ENCODE measurements at places on chromosomes 16 and 17.

- DNase-seq = no peak
These were observed 67.4 kb upstream of the CLEC18A start for GRCh38 chr16:69883744-69884143.

GRCh38 chr16:12771341-12771798, 32.3 kb downstream of the CPPED1 start:
- DNase-seq = no peak

- no peak for DNase-seq
These were observed 10.7 kb upstream of the CISD3 start for GRCh38 chr17:38719289-38719942.

GRCh38 chr16:66741169-66741900, 10.1 kb downstream of the DYNC1LI2 start:
- DNase-seq = no peak

- DNase-seq = no peak
These were observed 15.7 kb downstream of the MARCHF10 start for GRCh38 chr17:62792447-62792800.

GRCh38 chr17:40953881-40954280, 12.9 kb downstream of the KRT39 start:
- DNase-seq = no peak

DNA sequence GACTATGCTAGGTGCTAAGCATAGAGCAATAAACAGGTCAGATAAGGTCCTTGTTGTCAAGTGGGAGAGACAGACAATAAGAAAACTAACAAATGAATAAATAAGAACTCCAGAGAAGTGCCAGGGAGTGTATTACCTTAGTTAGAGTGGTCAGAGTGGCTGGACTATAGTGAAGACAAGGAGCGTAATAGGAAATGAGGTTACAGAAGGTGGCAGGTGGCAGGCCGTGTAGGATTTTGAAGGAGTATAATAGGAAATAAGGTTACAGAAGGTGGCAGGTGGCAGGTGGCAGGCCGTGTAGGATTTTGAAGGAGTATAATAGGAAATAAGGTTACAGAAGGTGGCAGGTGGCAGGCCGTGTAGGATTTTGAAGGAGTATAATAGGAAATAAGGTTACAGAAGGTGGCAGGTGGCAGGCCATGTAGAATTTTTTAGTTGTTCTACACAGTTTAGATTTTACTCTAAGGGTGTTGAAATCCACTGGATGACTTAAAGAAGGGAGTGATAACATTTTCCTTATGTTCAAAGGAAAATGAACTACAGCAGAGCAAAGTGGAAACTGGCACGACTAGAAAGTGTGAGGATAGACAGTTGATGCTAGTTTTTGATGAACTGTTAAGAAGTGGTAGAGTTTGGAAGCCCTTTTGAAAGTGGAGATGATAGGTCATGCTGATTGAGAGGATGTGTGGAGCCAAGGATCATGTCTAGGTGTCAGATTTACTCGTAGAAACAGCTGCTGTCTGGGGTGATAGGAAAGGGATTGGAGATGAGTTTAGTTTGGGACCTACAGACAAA, 3.6 kb upstream of the KRTAP3-1 start:
- no peak for DNase-seq

- DNase-seq = no peak
These were observed 28.7 kb downstream of the NXPH3 start for GRCh38 chr17:49604314-49604869.

- DNase-seq = no peak
These were observed 8.0 kb downstream of the HS3ST3A1 start for GRCh38 chr17:13593757-13594156.

- no peak for DNase-seq
These were observed 79.7 kb downstream of the CYLD start for GRCh38 chr16:50821586-50821985.

GRCh38 chr17:82678265-82678891, 20.1 kb downstream of the RAB40B start:
- no peak for DNase-seq

GRCh38 chr16:73214825-73215677, 167.1 kb upstream of the ZFHX3 start:
- no peak for DNase-seq

DNA sequence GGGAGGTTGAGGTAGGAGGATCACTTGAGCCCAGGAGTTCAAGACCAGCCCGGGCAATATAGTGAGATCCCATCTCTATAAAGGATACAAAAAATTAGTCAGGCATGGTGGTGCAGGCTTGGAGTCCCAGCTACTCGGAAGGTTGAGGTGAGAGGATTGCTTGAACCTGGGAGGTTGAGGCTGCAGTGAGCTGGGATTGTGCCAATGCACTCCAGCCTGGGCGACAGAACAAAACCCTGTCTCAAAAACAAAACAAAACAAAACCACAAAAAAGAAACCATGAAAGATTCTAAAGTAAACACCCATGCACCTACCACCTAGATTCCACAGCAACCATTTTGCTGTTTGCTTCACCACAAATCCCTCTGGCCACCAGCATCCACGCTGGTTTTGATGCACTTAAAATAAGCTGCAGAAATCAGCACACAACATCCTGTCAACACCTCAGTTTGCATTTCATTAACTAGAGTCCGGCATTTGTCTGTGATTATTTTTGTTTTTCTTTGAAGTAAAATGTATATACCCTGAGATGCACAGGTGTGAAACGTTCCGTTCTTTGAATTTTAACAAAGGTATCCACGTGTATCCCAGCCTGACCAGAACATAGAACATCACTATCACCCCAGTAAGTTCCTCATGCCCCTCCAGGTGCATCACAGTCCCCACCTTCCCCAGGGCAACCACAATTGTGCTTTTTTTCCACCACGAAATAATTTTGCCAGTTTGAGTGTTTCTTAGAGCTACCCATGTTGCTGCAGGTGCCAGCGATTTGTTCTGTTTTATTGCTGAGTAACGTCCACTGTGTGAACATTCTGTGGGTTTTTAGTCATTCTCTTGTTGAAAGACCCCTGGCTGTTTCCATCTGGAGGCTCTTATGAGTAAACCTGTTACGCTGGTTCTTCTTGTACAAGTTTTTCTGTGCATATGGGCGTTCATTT, 191.5 kb downstream of the SEC14L1 start:
- no peak for DNase-seq

DNA sequence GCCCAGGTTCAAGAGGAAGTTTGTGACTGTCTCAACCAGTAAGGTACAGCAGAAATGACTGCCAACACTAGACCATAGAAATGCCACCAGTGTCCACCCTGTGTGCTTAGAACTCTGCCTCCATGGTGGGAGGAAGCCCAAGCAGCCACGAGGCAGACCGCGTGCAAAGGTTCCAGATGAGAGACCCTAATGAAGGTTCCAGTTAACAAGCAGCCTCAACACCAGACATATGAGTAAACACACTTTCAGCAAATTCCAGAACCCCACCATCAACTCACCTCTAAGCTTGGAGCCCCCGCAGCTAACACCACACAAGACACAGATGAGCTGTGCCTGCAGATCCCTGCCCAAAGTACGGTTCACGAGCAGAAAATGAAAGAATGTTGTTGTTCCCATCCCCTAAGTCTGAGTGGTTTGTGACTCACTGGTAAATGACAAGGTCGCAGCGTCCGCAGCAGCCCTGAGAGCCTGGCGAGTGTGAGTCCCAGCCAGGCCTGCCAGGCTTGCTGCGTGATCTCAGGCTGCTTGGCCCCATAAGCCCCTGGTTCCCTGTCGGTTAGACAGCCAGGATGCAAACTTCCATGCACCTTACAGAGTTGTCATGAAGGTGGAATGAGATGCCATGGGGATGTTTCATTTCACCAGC, 193.7 kb downstream of the C16orf95 start:
- no peak for DNase-seq

DNA sequence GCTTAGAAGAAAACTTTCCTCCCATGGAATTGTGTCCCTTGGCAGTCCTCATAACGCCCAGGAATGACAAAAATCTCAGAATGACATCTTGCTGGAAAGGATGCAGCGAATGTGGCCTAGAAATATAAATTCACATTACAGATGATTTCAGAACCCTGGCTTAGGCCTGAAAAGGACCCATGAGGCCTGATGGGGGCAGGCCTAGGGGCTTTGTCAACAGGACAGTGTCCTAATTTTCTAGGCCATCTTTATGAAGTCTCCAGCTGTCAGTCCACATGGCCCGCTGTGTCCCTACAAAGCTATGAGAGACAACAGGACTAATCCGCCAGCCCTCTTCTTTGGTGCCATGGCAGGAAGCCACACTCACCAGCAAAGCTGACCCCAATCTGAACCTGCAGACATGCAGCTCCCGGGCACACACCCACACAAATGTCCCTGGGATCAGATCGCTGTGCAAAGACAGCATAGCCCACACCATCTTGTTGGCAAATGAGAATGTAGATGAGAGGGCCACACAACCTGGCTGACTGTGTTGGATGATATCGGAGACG, 40.4 kb upstream of the DNAH17 start:
- no peak for DNase-seq
